SJSA1 (cell line): ENCODE measurements at places on chromosomes 5 and 9. TPM values are rescaled to one million over a fixed set of nuclear protein-coding genes. Genes with fewer than 3 reads are reported as not detected.

DNA sequence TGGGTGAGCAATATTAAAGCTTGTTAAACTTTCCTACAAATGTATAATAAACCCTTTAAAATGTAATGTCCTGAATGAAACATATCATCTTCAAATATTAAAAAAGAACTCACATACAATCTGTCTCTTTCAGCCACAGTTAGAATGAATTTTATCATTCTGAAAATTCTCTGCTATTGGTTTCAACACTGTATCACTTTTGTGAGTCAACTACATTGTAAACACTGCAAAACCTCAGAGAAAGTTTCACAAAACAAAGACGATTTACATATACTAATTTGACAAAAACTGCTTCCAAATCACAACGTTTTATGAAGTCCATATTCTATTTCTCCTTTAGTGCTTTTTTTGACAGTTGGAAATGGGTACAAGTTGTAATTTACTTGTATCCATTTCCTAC is 1032.0 kb upstream of the DMAC1 start:
- H3K4me1 ChIP-seq = no peaks in the 10 kb centered on the region
- H3K36me3 ChIP-seq = no peaks in the 10 kb centered on the region
- H3K4me3 ChIP-seq = no peak overlapping the region
- DNase-seq = no peak

DNA sequence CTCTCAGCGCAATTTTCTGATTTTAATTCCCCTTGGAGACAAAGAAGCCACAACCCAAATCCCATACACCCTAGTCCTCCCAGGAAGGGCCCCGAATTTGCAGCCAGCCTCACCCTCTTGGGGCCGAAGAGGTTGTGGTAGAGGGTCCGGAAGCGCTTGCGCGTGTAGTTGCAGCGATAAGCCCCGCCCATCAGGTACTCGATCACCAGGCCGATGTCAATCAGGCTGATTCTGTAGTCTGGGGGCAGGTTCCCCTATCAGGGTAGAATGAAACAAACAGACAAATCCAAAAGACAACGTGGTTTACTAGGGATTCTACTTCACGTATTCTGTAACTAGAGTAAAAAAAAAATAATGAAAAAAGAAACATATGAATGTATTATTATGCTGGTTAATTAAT is 210.6 kb upstream of the KLF9 start:
- no peaks in the 10 kb centered on the region for H3K36me3 ChIP-seq
- no peaks in the 10 kb centered on the region for H3K27me3 ChIP-seq
- no peak for DNase-seq
- no peaks in the 10 kb centered on the region for H3K4me1 ChIP-seq

GRCh38 chr9:9614607-9615006 is 998.2 kb downstream of the PTPRD start:
- DNase-seq = no peak
- no peak overlapping the region for H3K27ac ChIP-seq
- no peaks in the 10 kb centered on the region for H3K4me1 ChIP-seq
- no peaks in the 10 kb centered on the region for H3K27me3 ChIP-seq

DNA sequence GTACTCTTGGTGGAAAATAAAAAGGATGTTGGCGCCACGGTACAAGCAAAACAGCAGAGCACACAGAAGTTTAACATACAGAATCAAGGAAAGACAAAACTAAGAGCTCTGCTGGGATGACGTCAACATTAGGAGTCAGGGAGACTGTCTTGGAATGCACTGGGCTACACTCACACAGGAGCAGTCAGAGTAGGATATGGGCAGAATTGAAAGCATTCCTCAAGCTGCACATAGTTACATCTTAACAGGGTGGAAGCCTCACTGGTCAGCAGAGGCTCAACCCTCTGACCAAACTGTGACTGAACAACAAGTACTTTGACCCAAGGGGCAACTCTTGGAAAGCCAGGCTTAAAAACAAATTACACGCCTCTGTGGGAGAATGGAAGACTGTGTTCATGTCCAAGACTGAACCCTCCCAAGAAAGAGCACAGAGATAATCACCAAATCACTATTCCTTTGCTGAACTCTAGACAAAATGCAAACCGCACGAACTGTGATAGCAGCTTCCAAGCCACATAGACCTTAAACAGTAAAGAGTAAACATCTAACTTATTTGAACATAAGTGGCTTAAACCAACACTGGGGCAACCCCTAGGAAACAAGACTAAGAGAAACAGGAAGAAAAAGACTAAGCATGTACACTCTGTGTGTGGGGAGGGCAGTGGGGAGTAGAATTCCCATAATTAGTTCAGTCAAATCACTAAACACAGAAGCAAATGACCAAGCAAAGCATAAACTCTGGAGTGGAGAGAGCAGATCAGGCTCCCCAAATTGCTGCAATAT is 772.7 kb downstream of the PRELID2 start:
- no peaks in the 10 kb centered on the region for H3K27me3 ChIP-seq
- H3K4me3 ChIP-seq = no peak overlapping the region
- H3K27ac ChIP-seq = no peak overlapping the region
- no peaks in the 10 kb centered on the region for H3K4me1 ChIP-seq
- H3K36me3 ChIP-seq = no peaks in the 10 kb centered on the region
- DNase-seq = no peak

DNA sequence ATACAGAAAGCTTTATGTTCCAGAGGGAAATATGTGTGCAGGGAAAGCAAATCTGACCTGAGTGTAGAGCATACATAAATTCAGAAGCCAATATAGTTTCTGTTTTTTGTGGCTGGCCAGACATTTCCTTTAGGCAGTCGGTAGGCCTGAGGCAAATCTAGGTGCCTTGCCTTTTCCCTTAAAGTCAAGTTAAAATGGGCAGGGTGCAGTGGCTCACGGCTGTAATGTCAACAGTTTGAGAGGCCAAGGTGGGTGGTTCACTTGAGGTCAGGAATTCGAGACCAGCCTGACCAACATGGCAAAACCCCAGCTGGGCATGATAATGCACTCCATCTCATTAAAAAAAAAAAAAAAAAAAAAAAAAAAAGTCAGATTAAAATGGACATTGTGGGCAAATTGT is 31.2 kb downstream of the PHAX start:
- H3K4me3 ChIP-seq = no peak overlapping the region
- H3K4me1 ChIP-seq = no peaks in the 10 kb centered on the region
- peaks cover 7% of the 10 kb centered on the region; the same call in 1 of the 2 replicates for H3K36me3 ChIP-seq
- no peak for DNase-seq

DNA sequence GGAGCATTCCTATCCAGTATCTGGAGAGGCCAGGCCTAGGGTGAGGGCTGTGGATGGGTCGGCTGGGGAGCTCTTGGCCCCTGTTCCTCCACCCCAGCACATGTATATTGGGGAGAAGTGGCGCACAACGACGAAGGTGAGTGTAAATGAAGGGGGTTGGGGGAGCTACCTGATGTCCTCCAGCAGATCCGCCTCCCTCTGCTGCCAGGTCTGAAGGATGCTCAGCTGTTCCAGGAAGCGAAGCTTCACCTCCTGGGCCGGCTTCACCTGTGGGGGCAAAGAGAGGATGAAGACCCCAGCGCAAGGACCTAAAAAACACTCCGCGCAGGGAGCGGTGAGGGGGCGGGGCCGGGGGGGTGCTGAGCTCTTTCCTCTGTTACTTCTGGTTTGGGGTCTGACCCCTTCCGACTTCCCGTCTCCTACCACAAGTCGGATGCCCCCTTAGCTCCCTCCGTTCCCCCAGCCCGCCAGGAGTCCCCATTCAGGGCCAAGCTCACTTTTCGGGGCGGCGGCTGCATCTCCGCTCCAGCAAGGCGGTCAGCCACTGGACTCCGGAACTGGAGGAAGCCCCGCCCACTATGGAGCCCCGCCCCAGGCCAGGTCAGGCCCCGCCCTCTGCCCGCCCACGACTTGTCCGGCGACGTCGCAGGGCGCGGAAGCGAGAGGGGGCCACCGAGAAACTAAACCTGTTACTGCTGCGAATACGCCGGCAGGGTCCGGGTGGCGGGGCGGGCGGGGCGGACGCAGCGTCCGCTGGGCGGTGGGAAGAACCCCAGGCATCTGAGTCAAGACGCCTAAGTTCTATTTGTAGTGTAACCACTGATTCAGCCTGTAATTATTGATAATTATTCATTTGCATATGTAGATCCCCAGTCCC is at the start of gene FCHSD1:
Gene FCHSD1, minus strand, starts transcription at position 568 of the 877 bp plus-strand sequence. Its CDS starts 50 bp downstream, at position 518.
- peak; percentile 71 for DNase-seq
- peaks cover 56% of the 10 kb centered on the region for H3K36me3 ChIP-seq
- peak within 1 kb of the TSS; percentile 19 for H3K27ac ChIP-seq
- no peaks in the 10 kb centered on the region for H3K27me3 ChIP-seq
- H3K4me3 ChIP-seq = peak within 1 kb of the TSS; percentile 57

- H3K27ac ChIP-seq = no peak overlapping the region
- no peak overlapping the region for H3K4me3 ChIP-seq
- peaks cover 7% of the 10 kb centered on the region; the same call in 1 of the 2 replicates for H3K27me3 ChIP-seq
- peaks cover 18% of the 10 kb centered on the region for H3K4me1 ChIP-seq
- no peaks in the 10 kb centered on the region for H3K36me3 ChIP-seq
Observed at GRCh38 chr5:150186137-150186536, 3.7 kb upstream of the SLC6A7 start.

DNA sequence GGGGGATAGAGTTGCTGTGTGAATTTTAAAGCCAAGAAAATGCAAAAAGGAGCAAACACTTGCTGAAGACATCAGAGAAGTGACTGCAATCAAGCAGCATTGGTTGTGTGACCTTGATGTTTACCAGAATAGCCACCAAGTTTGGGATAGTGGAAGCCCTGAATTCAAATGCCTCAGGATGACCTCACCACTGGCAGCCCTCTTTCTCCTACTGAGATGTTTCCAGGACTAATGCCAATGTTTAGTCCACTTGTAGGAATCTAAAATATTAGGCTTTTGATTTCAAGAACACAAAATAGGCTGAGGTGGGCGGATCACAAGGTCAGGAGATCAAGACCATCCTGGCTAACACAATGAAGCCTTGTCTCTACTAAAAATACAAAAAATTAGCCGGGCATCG is 112.2 kb upstream of the NUDT12 start:
- no peak overlapping the region for H3K27ac ChIP-seq
- H3K27me3 ChIP-seq = no peaks in the 10 kb centered on the region; the same call in 1 of the 2 replicates
- DNase-seq = no peak
- no peaks in the 10 kb centered on the region for H3K36me3 ChIP-seq

The GMCL2 gene
- total RNA-seq = not detected in 2 replicates

The ZNF474 gene
- 0.44 TPM in 1 of 2 replicates, not detected in the other for total RNA-seq

DNA sequence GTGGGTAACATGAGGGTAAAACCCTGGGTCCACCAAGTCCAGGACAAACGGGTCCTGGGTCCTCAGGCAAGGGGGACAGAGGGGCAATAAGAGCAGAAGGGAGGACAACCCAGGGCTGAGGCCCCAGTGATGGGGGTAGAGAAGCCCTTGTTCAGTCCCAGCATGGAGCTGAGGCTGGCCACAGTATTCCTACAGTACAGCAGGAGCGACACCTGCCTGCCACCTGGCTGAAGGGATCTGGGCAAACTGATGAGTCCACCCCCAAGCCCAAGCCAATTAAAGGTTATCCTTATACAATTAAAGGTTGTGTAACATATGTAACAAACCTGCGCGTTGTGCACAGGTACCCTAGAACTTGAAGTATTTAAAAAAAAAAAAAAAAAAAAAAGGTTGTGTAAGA is 97.7 kb upstream of the LRRTM2 start:
- H3K4me3 ChIP-seq = no peak overlapping the region
- H3K36me3 ChIP-seq = no peaks in the 10 kb centered on the region; the same call in 1 of the 2 replicates
- no peaks in the 10 kb centered on the region; the same call in none of the 2 replicates for H3K4me1 ChIP-seq
- no peak overlapping the region for H3K27ac ChIP-seq
- DNase-seq = no peak
- H3K27me3 ChIP-seq = no peaks in the 10 kb centered on the region

- H3K4me3 ChIP-seq = no peak overlapping the region
- peaks cover 44% of the 10 kb centered on the region for H3K36me3 ChIP-seq
- H3K27me3 ChIP-seq = no peaks in the 10 kb centered on the region
- no peak overlapping the region for H3K27ac ChIP-seq
- no peak for DNase-seq
- peaks cover 7% of the 10 kb centered on the region; the same call in 1 of the 2 replicates for H3K4me1 ChIP-seq
Observed at GRCh38 chr5:1054799-1055775, 46.5 kb downstream of the NKD2 start.

GRCh38 chr9:127118597-127119319 is 3.7 kb downstream of the ANGPTL2 start:
- peaks cover 23% of the 10 kb centered on the region for H3K4me1 ChIP-seq
- no peak for DNase-seq
- H3K27ac ChIP-seq = no peak overlapping the region
- no peak overlapping the region for H3K4me3 ChIP-seq
- no peaks in the 10 kb centered on the region for H3K36me3 ChIP-seq

The ARSB gene
- total RNA-seq = 50.1 and 72.9 TPM in 2 replicates

The GHR gene
- total RNA-seq = 0.05 and 0.66 TPM in 2 replicates

The RNF208 gene
- total RNA-seq = not detected in 2 replicates

DNA sequence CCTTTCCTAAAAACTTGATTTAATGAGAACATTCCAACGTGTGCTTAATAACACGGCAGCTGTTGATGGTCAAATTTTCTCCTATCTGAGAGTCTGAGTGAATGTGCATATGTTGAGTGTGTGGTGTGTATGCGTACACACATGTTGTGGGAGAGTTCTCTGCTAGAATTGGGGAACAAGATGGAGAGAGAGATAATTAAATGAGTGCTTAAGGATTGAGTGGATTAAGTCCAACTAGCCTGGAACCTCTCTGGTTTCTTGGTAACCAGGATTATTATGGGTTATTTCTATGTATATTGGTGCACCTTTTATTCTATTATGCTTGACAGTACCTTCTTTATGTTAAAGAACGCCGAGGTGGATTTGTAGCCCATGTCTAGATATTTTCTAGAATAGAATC is 36.4 kb upstream of the TNFAIP8 start:
- DNase-seq = no peak
- H3K36me3 ChIP-seq = no peaks in the 10 kb centered on the region
- peaks cover 39% of the 10 kb centered on the region for H3K4me1 ChIP-seq
- H3K27ac ChIP-seq = no peak overlapping the region

The C9orf43 gene
- 0.13 and 0.81 TPM in 2 replicates for total RNA-seq

- H3K27ac ChIP-seq = no peak overlapping the region
- no peak for DNase-seq
- H3K4me3 ChIP-seq = no peak overlapping the region
- H3K4me1 ChIP-seq = peaks cover 9% of the 10 kb centered on the region
- H3K36me3 ChIP-seq = no peaks in the 10 kb centered on the region
- H3K27me3 ChIP-seq = 0 out of 2 replicates have a peak, but pooled peaks cover 2% of the 10 kb centered on the region
Observed at GRCh38 chr5:91175708-91176107, 207.4 kb downstream of the ARRDC3 start.

DNA sequence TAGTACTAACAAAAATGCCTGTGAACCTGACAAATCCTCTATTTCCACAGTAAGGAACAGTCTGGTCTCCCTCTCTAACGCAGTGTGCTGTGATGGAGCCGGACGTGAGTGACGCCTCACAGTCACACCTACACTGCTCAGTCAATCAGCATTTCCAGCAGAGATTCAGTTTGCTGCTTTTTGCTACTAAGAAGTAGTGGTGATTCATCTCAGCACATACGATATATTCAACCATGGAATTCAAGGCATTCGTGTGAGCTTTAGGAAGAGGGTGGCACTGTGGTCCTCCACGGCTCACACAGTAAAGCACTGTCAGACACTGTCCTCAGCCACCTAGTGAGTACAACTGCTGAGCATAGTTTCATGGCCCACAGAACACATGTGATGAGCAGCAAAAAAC is 70.9 kb downstream of the SETX start:
- no peaks in the 10 kb centered on the region for H3K4me1 ChIP-seq
- no peaks in the 10 kb centered on the region for H3K27me3 ChIP-seq
- H3K27ac ChIP-seq = no peak overlapping the region
- peaks cover 85% of the 10 kb centered on the region for H3K36me3 ChIP-seq
- H3K4me3 ChIP-seq = no peak overlapping the region
- DNase-seq = no peak

GRCh38 chr5:2155556-2155955 is 272.8 kb upstream of the IRX4 start:
- no peak overlapping the region for H3K4me3 ChIP-seq
- H3K27me3 ChIP-seq = no peaks in the 10 kb centered on the region; the same call in 1 of the 2 replicates
- no peaks in the 10 kb centered on the region for H3K4me1 ChIP-seq
- H3K36me3 ChIP-seq = no peaks in the 10 kb centered on the region
- no peak for DNase-seq
